Nucleus accumbens (tissue), 56 donors: ENCODE measurements at places on chromosomes 3 and 15.

GRCh38 chr3:59502806-59503205, 453.0 kb upstream of the CFAP20DC start:
- DNase-seq: no peak

DNA sequence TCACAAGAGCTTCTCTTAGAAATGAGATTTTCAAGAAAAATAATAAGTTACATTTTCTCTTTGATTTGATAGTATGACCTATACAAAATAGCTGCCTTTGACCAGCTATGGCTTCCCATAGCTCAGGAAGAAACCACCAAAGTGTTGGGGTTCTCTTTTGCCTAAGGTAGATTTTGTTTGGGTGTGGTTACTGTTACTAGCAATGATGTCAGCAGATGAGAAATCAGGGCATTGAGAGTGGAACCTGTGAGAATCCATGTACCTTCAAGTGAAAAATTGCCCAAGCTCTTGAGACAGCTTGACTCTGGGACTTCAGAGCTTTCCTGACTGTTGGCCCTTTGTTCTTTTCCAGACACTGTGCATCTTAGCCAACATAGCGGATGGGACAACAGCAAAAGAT, 45.6 kb downstream of the NME9 start:
- no peak for DNase-seq

DNA sequence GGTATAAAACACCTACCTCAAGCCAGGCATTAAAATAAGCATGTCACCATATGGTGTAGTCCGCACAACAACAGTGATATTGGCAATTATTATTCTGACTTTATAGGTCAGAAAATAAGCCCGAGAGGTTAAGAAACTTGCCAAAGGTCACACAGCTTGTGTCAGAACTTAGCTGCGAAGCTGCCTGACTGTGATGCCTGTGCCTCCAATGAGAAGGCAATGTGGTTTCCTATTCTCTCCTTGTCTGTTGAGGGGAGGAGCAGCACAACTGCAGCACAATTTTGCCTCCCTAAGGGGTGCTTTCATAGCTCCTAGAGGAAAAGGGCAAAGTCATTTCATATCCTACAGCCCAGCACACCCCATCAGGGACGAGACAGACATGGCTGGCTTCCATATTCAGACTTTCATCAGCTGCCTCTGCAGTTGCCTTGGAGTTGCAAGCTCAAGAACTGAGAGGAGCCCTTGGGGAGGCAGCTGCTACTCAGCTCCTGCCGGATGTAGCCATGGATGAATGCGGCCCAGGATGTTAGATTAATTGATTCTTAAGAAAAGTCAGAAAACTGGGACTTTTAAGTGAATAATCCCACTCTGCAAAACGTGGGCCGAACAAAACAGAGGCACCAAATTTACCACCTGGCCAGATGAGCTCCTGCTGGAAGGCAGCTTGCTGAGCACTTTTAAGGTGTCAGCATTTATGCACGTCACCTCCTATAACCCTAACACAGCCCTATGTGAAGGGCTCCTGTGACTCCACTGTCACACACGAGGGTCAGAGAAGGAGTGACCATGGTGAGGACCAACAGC, 38.5 kb downstream of the MYO5C start:
- no peak for DNase-seq

- no peak for DNase-seq
Observed at GRCh38 chr3:77906102-77906709, 866.3 kb downstream of the ROBO2 start.

GRCh38 chr15:65032801-65033537, 3.5 kb upstream of the MTFMT start:
- DNase-seq: no peak

DNA sequence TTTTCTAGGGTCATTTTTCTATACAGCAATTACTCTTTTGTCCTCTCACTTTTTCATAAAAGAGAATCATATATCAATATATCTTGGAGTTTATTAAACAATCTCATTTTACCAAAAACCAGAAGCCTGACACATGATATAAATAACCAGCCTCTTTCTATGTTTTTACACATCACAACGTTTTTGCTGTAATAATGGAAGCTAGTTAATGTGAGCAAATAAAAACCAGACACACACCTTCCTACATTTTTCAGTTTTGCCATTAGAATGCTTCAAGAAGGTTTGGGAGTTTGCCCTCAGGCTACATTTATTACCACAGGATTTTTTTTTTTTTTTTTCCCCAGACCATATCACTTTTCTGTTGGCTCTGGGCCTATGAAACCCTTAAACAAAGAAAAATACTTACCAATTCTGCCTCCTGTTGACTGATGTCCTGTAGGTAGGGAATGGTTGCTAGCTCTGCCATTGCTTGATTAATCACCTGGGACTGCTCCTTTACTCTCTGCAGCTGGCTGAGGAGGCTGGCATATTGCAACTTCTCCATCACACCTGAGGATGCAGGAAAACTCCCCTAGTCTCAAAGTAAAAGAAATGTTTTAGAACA, 165.5 kb downstream of the ECT2 start:
- no peak for DNase-seq

GRCh38 chr15:27989838-27990237, 109.3 kb downstream of the OCA2 start:
- DNase-seq: no peak

DNA sequence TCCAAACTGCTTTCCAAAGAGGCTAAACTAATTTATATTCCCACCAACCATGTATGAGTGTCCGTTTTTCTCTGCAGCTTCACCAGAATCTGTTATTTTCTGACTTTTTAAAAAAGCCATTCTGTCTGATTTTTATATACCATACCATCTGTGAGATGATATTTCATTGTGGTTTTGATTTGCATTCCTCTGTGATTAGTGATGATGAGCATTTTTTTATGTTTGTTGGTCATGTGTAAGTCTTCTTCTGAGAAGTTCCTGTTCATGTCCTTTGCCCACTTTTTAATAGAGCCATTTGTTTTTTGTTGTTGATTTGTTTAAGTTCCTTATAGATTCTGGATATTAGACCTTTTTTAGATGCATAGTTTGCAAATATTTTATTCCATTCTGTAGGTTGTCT, 179.4 kb upstream of the ALCAM start:
- no peak for DNase-seq

DNA sequence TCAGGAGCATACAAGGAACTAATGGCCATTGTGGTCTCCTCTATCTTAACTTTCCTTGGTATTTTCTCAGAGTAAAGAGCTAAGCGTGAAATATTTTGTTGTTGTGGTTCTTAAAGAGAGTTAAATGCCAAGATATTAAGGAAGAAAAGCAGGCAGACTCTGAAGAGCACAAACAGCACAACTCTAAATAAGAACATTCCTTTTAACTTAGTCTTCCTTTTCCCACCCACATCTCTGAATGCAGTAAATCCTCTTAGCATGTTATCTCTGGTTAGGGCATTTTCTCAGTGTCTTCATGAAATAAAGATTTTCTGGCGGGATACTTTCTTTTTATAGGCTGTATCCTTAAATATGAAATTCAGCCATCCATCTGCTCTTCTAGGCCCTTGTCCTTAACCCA, 1.5 kb downstream of the GPR87 start:
- DNase-seq: no peak

- DNase-seq: no peak
Observed at GRCh38 chr3:135865553-135865952, 100.0 kb upstream of the PPP2R3A start.

DNA sequence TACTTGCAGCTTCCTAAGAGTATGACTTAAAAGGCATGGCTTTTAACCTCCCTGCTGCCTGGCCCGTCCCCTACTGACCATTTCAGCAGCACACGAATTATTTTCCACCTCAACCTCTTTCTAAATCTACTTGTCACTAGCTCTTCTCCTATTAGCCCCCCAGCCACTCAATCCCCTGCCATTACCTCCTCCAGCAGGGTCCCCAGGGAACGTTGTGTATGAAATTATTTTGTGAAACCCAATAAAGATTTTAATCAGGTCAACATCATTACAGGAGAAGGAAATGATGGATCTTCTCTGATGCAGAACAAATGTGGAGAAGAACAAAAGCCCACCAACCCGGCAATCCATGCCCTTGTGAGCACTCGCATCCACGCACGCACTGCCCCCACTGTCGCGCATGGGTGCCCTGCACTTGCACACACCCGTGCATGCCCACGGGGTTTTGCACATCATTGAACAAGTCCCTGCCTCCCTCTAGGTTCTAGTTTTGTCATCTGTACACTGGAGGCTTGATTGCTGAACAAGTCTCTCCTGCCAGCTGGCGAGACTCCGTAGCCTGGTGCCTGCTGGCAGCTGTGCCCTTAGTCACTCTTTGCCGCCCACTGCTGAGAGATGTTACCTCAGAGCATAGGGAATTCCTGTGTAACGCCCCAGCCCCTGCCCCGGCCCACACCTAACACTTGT, 51.6 kb downstream of the LINGO1 start:
- DNase-seq: peak; percentile 74

DNA sequence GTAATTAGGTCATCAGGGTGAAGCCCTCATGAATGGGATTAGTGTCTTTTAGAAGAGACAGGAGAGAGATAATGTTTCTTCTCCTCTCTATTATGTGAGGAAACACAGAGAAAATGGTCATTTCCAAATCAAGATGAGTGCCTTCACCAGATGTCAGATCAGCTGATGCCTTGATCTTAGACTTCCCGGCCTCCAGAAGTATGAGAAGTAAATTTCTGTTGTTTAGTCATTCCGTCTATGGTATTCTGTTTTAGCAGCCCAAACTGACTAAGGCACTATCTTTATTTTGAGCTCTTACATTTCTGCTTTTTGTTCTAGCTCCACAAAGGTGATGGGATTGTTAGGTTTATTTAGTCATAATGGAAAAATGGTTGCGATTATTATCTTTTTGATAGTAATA, 273.2 kb upstream of the GADL1 start:
- DNase-seq: no peak
